Airway epithelial cell (primary cell): ENCODE measurements at places on chromosomes 7 and 10. TPM values are rescaled to one million over a fixed set of nuclear protein-coding genes. Genes with fewer than 3 reads are reported as not detected.

Gene CCSER2
- 13.8 and 18.4 TPM in 2 replicates for total RNA-seq

Gene PRPS1L1
- not detected in 2 replicates for total RNA-seq

Gene SP8
- not detected in 2 replicates for total RNA-seq

Gene OR6V1
- not detected in 2 replicates for total RNA-seq

Gene MSMB
- 0.84 and 2.0 TPM in 2 replicates for total RNA-seq

Gene ENTPD1
- not detected in 2 replicates for total RNA-seq

Gene DENND2A
- 0.42 TPM in 1 of 2 replicates, not detected in the other for total RNA-seq

Gene PRSS2
- not detected in 2 replicates for total RNA-seq

Gene COBL
- total RNA-seq: 2.0 and 3.0 TPM in 2 replicates

Gene EIF5AL1
- 0.23 and 0.42 TPM in 2 replicates for total RNA-seq

Gene AS3MT
- total RNA-seq: 2.1 and 3.2 TPM in 2 replicates

Gene ASB10
- total RNA-seq: not detected in 2 replicates

Gene ASIC3
- total RNA-seq: 0.14 TPM in 1 of 2 replicates, not detected in the other

Gene SAMD9
- 7.5 and 10.4 TPM in 2 replicates for total RNA-seq

Gene CRHR2
- not detected in 2 replicates for total RNA-seq

Gene OR2A1
- total RNA-seq: not detected in 2 replicates

Gene SLC18A2
- not detected in 2 replicates for total RNA-seq

Gene GOLGA7B
- 0.19 and 0.28 TPM in 2 replicates for total RNA-seq

Gene SHH
- total RNA-seq: under 0.01 TPM in 1 of 2 replicates, not detected in the other

Gene PRSS37
- not detected in 2 replicates for total RNA-seq

Gene GHRHR
- not detected in 2 replicates for total RNA-seq

Gene CISD1
- total RNA-seq: 18.0 and 38.9 TPM in 2 replicates

Gene RAPGEF5
- 1.5 and 3.3 TPM in 2 replicates for total RNA-seq

Gene DMTF1
- total RNA-seq: 20.2 and 31.9 TPM in 2 replicates

Gene ZNF804B
- total RNA-seq: not detected in 2 replicates

Gene TMEM139
- total RNA-seq: 3.2 and 8.7 TPM in 2 replicates

Gene ERV3-1
- total RNA-seq: 7.4 and 10.4 TPM in 2 replicates

Gene JCAD
- total RNA-seq: 0.35 and 0.46 TPM in 2 replicates

Gene FAM131B
- total RNA-seq: 0.35 and 0.56 TPM in 2 replicates

Gene GRK5
- 6.2 and 6.4 TPM in 2 replicates for total RNA-seq

Gene SRGN
- 1.2 and 1.6 TPM in 2 replicates for total RNA-seq

Gene TAS2R41
- not detected in 2 replicates for total RNA-seq

Gene TRIM24
- 14.2 and 15.1 TPM in 2 replicates for total RNA-seq

Gene SERPINE1
- total RNA-seq: 166 and 251 TPM in 2 replicates

Gene GPR85
- total RNA-seq: 1.1 and 4.6 TPM in 2 replicates

Gene GDF2
- not detected in 2 replicates for total RNA-seq

Gene OPN1SW
- total RNA-seq: not detected in 2 replicates

Gene RTKN2
- total RNA-seq: 0.74 and 0.85 TPM in 2 replicates
